ENCODE measurements at places on chromosomes 6 and 20. TPM values are rescaled to one million over a fixed set of nuclear protein-coding genes. Genes with fewer than 3 reads are reported as not detected.

CALHM4 gene
- total RNA-seq: not detected

DNA sequence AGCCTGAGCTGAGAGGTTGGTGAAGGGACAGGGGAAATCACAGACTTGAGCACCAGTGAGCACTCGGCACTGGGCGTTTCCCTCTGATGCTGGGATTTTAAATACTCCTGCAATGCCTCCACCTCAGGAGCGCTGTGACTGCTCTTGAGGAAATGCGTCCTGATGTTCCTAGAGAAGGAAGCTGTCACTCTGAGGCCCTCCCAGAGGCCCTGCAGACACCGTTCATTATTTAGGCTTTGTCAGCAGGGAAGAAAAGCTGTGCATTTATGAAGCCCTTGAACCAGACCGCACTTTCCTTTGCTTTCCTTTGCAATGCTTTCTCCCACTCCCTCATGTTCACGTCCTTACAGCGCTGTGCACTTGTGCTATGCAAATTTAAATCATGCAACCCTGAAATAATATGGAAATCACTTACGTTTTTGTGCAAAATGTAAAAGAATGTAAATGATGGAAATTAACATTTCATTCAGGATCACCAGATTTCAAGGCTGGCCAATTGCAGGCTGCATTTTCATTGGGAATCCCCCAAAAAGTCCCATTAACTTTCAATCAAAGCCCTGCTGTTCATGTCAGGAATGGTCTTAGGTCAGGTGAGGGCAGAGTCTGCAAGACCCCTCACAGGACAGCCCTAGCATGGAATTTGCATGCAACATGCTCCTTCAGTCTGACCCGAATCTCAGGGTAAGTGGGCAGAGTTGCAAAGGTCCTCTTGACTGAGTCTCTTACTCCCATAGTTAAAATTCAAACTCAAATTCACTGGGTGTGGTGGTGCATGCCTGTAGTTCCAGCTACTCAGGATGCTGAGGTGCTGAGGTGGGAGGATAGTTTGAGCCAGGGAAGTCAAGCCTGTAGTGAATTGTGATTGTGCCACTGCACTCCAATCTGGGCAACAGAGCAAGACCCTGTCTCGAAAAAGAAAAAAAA lies 45.8 kb upstream of the SYNDIG1 start:
- H3K36me3 ChIP-seq: no peaks in the 10 kb centered on the region
- H3K4me3 ChIP-seq: no peak overlapping the region
- H3K4me1 ChIP-seq: no peaks in the 10 kb centered on the region
- H3K27ac ChIP-seq: no peak overlapping the region
- DNase-seq: no peak

DNA sequence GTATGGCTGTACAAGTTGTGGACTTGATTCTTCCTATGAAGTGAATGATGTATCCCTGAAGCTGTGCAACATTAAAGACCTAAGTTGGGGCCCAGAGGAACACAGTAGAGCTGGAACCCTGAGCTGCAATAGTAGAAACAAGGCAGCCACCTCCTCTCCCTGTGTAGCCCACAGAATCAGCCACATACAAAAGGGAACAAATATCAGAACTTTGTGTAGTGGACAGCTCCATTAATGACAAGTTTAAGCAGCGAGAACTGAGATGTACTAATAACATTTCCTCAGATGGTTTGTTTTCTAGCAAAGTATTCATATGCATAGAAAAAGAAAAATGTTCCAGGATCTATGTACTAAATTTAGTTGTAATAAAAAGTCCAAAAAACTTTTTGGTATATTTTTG lies 19.2 kb downstream of the PHACTR1 start:
- H3K36me3 ChIP-seq: no peaks in the 10 kb centered on the region
- H3K4me1 ChIP-seq: no peaks in the 10 kb centered on the region
- H3K27ac ChIP-seq: no peak overlapping the region
- no peak overlapping the region for H3K4me3 ChIP-seq

DNA sequence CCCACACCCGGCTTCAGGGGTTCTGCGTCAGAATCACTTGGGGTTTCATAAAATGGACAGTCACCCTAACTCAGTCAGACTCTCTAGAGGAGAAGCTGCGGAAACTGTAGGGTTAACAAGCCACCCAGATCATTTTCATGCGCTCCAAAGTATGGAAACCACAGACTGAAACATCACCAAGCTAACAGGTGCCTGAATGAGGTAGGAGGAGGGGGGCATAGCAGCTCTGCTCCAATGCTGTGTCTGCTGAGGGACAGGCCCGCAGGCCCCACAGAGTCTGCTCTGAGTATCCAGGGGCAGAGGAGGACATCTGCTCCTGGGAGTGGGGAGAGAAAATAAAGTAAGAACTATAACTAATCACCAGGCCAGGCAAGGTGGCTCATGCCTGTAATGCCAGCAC lies 97.1 kb upstream of the AKAP12 start:
- no peak for DNase-seq
- H3K27me3 ChIP-seq: no peaks in the 10 kb centered on the region
- no peaks in the 10 kb centered on the region for H3K36me3 ChIP-seq
- no peak overlapping the region for H3K4me3 ChIP-seq

DNA sequence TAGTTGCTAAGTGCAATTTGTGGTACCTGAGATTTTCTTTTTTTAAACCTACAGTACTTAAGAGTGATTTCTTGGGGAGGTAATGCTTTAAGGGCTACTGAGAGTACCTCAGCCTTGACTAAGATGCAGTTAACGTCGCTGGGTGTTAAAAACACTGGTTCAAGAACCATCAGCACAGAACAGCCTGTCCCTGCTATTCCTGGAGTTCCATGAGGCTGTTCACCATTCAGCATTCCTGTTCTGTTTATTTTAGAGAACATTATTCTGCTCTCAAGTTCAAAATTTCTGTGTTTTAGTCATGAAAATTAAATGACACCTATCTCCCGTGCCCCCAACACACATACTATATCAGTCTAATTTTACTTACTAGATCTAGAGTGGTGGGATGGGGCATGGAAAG lies 1.7 kb upstream of the PRELID3B start:
- no peaks in the 10 kb centered on the region for H3K36me3 ChIP-seq
- peaks cover 22% of the 10 kb centered on the region for H3K4me1 ChIP-seq
- no peaks in the 10 kb centered on the region for H3K27me3 ChIP-seq

- peaks cover 50% of the 10 kb centered on the region for H3K4me1 ChIP-seq
- peaks cover 4% of the 10 kb centered on the region for H3K27me3 ChIP-seq
- no peak overlapping the region for H3K4me3 ChIP-seq
Observed at GRCh38 chr6:35485402-35485877, 11.4 kb downstream of the TEAD3 start.

DNA sequence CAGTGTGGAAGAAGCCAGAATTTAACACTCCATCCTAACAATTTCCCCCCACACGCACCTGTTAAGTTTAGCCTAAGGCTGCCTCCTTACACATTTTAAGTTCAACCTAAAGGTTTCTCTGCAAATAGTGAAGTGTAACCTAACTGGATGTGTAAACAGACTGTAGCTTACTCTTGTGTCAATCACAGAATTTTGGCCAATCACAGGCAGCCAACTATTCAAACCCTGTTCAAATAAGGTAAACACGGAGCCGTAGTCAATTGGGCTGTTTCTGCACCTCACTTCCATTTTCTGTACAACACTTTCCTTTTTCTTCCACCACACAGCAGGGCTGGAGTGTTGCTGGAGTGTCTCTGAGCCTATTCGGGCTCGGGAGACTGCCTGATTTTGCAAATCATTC lies 92.1 kb downstream of the ISM1 start:
- H3K36me3 ChIP-seq: no peaks in the 10 kb centered on the region
- no peak overlapping the region for H3K27ac ChIP-seq
- DNase-seq: no peak
- H3K4me1 ChIP-seq: no peaks in the 10 kb centered on the region
- no peak overlapping the region for H3K4me3 ChIP-seq
- no peaks in the 10 kb centered on the region for H3K27me3 ChIP-seq

DUSP15 gene
- total RNA-seq: 1.1 TPM

IRF4 gene
- 3.4 TPM for total RNA-seq

- H3K36me3 ChIP-seq: peaks cover 45% of the 10 kb centered on the region
- no peak overlapping the region for H3K4me3 ChIP-seq
- H3K4me1 ChIP-seq: peaks cover 46% of the 10 kb centered on the region
- no peak for DNase-seq
- H3K27me3 ChIP-seq: no peaks in the 10 kb centered on the region
Observed at GRCh38 chr6:32982702-32983492, 14.5 kb downstream of the BRD2 start.

- H3K4me1 ChIP-seq: no peaks in the 10 kb centered on the region
- no peaks in the 10 kb centered on the region for H3K36me3 ChIP-seq
- H3K27me3 ChIP-seq: no peaks in the 10 kb centered on the region
- no peak overlapping the region for H3K27ac ChIP-seq
- no peak overlapping the region for H3K4me3 ChIP-seq
Observed at GRCh38 chr6:22666586-22666985, 97.2 kb downstream of the HDGFL1 start.

DNA sequence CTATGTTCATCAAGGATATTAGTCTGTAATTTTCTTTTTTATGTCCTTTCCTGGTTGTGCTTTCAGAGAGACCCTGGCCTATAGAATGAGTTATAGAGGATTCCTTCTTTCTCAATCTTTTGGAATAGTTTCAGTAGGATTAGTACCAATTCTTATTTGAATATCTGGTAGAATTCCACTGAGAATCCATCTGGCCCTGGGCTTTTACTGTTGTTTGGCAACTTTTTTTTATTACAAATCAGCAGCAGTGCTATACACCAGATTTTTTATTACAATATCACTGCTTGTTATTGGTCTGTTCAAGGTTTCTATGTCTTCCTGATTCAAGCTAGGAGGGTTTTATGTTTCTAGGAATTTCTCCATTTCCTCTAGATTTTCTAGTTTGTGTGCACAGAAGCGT lies 50.0 kb upstream of the NRSN1 start:
- no peaks in the 10 kb centered on the region for H3K27me3 ChIP-seq
- no peak overlapping the region for H3K27ac ChIP-seq
- no peaks in the 10 kb centered on the region for H3K4me1 ChIP-seq
- DNase-seq: no peak
- no peak overlapping the region for H3K4me3 ChIP-seq

- peak overlapping the region; percentile 42 for H3K27ac ChIP-seq
- H3K4me1 ChIP-seq: peaks cover 15% of the 10 kb centered on the region
- no peak overlapping the region for H3K4me3 ChIP-seq
Observed at GRCh38 chr6:7062451-7063162, 45.2 kb upstream of the RREB1 start.

DNA sequence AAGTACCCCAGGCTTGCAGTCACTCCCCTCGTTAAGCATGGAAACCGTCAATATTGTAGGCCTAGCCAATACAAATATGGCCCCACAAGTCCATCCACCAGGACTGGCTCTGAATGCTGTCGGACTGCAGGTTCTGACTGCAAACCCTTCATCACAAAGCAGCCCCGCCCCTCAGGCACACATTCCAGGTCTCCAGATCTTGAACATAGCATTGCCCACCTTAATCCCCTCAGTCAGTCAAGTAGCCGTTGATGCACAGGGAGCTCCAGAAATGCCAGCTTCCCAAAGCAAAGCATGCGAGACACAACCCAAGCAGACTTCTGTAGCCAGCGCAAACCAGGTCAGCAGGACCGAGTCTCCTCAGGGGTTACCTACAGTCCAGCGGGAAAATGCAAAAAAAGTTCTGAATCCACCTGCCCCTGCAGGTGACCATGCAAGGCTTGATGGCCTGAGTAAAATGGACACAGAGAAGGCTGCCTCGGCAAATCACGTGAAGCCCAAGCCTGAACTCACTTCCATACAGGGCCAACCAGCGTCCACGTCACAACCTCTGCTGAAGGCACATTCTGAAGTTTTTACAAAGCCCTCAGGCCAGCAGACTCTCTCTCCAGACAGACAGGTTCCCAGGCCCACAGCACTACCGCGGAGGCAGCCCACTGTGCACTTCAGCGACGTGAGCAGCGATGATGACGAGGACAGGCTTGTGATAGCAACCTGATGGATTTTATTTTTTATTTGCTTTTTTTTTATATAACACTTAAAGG lies 126.2 kb upstream of the EDN1 start:
- H3K4me3 ChIP-seq: no peak overlapping the region
- H3K36me3 ChIP-seq: no peaks in the 10 kb centered on the region
- no peak for DNase-seq
- no peaks in the 10 kb centered on the region for H3K27me3 ChIP-seq
- H3K27ac ChIP-seq: no peak overlapping the region
- no peaks in the 10 kb centered on the region for H3K4me1 ChIP-seq

GRCh38 chr6:5422321-5422915 lies 161.1 kb downstream of the FARS2 start:
- no peak overlapping the region for H3K4me3 ChIP-seq
- no peaks in the 10 kb centered on the region for H3K4me1 ChIP-seq
- DNase-seq: no peak

GRCh38 chr6:134519465-134519864 lies 201.6 kb upstream of the SGK1 start:
- peak; percentile 49 for DNase-seq
- H3K4me1 ChIP-seq: peaks cover 54% of the 10 kb centered on the region
- no peaks in the 10 kb centered on the region for H3K27me3 ChIP-seq
- peak overlapping the region; percentile 21 for H3K27ac ChIP-seq
- no peaks in the 10 kb centered on the region for H3K36me3 ChIP-seq

CYP39A1 gene
- 4.5 TPM for total RNA-seq

KCNK5 gene
- total RNA-seq: 12.6 TPM

DNA sequence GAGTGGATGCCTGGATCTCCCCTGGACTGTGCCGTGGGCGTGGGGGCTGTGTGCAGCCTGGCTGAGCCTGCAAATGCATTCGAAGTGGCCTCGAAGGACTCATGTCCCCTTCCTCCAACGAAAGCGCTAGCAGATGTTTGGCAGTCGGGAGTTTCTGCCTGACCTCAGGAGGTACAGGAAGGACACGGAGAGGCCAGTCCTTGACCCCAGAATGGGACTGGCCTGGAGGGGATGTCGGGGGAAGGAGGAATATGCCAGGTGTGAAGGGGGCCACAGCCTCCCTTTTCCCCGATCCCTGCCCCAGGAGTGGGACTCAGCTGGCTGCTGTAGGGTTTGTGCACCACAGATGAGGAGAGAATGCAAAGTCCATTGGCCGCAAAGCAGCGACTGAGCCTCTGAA lies 45.6 kb downstream of the APCDD1L start:
- no peak overlapping the region for H3K27ac ChIP-seq
- no peak overlapping the region for H3K4me3 ChIP-seq
- no peaks in the 10 kb centered on the region for H3K4me1 ChIP-seq
- peaks cover 22% of the 10 kb centered on the region for H3K27me3 ChIP-seq

- H3K36me3 ChIP-seq: no peaks in the 10 kb centered on the region
- H3K4me3 ChIP-seq: peak overlapping the region; percentile 69
- H3K27ac ChIP-seq: peak overlapping the region; percentile 96
- H3K4me1 ChIP-seq: peaks cover 6% of the 10 kb centered on the region
- H3K27me3 ChIP-seq: peaks cover 97% of the 10 kb centered on the region
- peak; percentile 93 for DNase-seq
Observed at GRCh38 chr6:26199057-26199772, 112.0 kb downstream of the HFE start.
